Iris pigment epithelial cell (primary cell): ENCODE measurements at places on chromosomes 5 and 9.

GRCh38 chr5:179407191-179408175, 62.2 kb upstream of the ADAMTS2 start:
- no peak for DNase-seq

GRCh38 chr9:95483431-95483830, 33.3 kb downstream of the PTCH1 start:
- no peak for DNase-seq

- no peak for DNase-seq
These were observed 32.5 kb downstream of the JAKMIP2 start for GRCh38 chr5:147750065-147750464.

DNA sequence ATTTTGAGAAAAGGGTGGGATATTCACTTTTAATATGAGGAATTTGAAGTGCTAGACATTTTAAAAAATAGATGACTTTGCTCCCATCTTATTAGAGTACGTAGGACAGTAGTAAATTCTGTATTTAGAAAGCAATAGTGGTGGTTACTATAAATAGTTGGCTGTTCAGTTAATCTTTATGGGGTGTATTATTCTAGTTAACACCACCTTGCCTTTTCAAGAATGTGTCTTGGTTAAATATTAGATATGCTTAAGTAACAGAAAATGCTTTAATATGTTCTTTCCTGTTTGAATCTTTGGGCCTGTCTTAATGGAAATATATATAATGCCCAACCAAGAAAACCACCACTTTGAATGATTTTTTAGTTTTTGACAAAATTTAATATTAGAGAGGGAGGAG, 608.7 kb upstream of the FAM174A start:
- DNase-seq = no peak

DNA sequence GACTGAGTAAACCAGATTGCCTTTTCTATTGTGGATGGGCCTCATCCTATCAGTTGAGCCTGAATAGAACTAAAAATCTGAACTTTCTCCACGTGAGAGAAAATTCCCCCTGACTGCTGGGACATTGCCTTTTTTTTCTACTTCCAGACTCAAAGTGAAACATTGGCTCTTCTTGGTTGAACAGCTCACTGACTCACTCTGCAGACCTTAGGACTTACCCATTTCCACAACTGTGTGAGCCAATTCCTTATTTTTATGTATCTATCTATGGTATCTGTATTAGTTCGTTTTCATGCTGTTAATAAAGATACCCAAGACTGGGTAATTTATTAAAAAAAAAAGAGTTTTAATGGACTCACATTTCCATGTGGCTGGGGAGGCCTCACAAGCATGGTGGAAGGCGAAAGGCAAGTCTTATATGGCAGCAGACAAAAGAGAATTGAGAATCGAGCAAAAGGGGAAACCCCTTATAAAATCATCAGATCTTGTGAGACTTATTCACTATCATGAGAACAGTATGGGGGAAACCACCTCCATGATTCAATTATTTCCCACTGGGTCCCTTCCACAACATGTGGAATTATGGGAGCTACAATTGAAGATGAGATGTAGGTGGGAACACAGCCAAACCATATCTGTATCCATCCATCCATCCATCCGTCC, 306.7 kb upstream of the SLC24A2 start:
- DNase-seq = no peak

GRCh38 chr9:34463098-34463900, 4.7 kb downstream of the DNAI1 start:
- DNase-seq = peak; percentile 73

- DNase-seq = no peak
These were observed 483.3 kb downstream of the DMAC1 start for GRCh38 chr9:7316166-7316795.

DNA sequence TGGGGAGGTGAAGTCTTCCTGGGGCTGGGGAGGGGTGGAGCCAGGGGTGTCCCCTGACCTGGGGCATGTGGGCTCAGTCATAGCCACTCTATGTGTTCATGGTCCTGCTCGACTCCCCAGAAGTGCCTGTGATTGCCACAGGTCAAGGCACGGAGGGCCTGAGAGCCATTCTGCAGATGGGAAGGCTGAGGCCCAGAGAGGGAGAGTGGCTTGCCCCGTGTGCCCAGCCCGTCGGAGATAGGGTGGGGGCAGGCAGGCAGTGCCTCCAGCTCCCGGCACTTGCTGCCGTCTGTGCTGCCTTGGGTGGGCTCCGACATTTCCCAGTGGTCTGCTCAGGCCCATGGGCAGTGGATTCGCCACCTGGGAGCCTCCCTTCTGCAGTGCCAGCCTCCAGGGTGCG, 74.0 kb downstream of the RXRA start:
- no peak for DNase-seq

DNA sequence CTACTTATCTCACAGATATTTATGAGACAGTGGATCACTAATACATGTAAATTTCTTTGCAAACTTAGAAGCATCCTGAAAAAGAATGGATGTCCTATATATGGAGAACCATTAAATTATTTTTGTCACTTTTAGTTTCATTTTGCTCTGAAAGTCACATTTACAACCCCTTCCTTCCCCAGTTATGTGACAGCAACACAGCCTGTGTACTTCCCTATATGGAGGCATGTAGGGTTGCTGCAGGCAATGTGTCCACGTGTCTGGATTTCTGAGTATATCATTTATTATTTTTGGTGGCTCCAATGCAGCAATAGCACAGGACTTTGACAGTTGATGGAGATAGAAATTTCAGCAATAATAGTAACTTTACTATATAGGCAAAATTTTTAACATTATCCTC, 156.4 kb downstream of the ST8SIA4 start:
- no peak for DNase-seq

DNA sequence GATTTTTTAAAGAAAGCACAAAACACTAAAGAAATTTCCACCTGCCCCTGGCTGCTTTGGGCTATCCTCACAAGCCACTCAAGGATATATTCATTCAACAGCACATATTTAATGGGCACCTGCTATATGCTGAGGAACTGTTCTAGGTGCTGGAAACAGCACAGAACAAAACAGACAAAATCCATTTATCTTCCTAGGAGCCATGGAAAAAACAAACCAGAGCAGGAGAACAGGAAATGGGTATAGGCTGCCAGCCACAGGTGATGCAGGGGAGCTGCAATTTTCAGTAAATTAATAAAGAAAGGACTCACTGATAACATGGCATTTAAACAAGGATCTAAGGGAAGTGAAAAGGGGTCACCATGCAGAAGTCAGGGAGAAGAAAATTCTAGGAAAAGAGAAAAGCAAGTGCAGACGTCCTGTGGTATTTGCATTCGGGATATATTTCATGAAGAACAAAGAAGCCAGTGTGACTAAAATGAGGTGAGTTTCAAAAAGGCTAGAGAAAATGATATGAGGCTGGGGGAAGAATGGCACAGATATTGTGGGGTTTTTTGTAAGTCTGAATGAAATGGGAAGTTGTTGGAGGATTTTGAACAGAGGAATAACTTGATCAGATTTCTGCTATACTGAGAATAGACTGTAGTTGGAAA, 152.2 kb downstream of the ADAMTSL1 start:
- no peak for DNase-seq

DNA sequence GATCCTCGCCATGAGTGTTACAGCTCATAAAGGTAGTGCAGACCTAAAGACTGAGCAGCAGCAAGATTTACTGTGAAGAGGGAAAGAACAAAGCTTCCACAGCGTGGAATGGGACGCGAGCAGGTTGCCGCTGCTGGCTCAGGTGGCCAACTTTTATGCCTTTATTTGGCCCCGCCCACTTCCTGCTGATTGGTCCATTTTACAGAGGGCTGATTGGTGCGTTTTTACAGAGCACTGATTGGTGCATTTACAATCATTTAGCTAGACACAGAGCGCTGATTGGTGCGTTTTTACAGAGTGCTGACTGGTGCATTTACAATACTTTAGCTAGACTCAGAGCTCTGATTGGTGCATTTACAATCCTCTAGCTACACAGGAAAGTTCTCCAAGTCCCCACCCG, 13.9 kb downstream of the PLK2 start:
- DNase-seq = no peak

GRCh38 chr5:34609951-34610441, 46.1 kb upstream of the RAI14 start:
- DNase-seq = no peak

DNA sequence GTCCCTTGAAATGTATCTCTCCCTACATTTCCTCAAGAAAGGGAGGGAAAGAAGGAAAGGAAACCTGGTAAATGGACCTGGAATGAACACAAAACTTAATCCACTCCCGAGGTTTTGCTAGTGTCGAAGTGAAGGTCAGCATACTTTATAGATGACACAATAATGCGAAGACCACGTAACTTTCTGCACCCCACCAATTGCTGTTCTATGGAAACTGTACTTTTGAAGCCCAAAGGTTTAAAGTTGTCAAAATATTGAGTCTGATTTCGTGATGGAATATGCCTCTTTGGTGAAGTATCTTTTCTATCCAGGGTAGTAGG, 103.7 kb downstream of the SNCAIP start:
- no peak for DNase-seq

GRCh38 chr9:104025104-104025503, 69.0 kb upstream of the SMC2 start:
- DNase-seq = peak; percentile 61

GRCh38 chr5:32290922-32291321, 21.8 kb downstream of the MTMR12 start:
- DNase-seq = no peak
